ENCODE measurements at places on chromosomes 5 and 9.

GRCh38 chr5:180463216-180463900, 30.8 kb upstream of the CNOT6 start:
- no peak for DNase-seq

DNA sequence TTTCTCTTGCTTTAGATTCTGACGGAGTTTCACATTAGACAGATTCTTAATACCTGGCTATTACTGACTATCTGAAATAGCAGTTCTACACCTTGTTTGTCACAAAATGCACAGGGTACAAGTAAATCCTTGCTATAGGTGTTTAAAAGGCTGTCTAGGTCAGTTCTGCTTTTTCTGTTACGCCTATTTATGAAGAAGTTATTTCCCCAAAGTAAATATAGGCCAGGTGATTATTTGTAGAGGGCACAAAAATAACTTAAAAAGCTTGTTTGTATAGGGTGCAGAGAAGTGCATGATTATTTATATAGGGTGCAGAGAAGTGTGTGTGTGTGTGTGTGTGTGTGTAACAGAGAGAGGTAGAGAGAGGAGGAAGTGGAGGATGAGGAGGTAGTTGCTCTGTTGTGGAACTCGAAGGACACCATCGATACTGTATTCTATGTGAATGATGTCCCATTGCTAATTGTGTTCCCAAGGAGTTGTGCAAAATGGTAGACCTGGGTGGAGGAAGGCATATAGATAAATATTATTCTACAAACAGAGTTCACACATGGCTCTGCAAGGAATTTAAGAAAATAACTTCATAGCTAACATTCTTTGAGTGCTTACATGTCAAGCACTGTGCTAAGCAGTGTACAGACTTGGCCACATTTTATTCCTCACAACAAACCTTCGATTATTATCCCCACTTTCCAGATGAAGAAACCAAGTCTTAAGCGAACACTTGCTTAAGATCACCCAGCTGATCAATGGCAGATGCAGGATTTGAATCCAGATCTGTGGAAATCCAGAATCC, 96.3 kb upstream of the EQTN start:
- no peak for DNase-seq

DNA sequence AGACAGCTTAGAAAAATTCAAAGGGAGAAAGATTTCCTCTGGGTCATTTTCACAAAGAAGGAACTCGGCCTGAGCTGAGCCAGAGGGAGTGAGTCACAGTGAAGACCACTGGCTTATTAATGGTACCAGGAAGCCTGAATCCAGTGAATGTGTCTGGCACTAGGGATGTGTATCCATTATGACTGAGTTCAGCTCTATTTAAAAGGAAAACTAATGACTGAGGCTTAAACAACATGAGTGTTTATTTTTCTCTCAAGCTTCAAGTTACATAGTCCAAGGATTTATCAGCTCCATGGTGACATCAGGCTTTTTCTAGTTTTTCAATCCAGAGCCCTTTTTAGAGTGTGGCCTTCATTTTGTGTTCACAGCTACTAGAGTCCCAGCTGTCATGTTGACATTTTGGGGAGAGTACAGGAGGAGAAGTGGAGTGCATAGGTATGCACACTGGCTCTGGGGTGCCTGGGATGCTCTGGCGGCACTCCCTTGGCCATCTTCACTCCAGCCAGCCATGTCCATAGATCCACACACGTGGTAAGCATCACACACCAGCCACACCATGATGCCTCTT, 159.5 kb upstream of the ERCC6L2 start:
- no peak for DNase-seq

DNA sequence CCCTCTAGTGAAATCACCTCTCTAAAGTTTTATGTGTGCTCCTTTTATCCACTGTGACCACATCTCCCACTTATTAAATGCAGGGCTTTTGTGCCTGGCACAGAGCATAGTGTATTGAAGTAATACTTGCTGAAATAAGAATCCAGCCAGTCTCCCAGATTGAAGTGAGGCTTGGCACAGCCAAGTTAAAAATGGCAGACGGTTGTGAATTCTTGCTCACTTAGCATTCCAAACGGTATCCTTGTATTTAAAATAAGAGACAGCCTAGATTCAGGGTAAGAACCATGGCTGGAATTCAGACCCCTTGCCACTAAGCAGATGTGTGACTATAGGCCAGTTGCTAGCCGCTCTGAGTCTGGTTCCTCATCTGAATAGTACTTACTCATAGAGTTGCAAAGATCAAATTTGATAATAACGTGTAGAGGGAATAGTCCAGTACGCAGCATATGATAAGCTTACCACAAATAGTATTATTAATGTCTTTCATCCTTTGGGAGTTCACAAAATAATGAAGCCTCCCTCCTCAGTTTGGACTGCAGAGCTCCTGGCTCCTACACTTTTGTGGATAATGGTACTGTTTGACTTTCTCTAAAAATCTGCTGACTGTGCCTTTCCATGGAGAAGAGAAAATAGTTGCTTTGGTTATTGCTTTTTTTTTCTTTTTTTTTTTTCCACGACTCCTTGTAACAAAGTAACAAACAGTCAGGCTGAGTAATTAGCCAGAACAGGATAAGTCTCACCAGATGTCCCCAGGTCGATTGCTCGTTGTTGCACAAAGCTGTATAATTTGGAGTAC, 51.5 kb downstream of the FGF1 start:
- DNase-seq, result no peak

DNA sequence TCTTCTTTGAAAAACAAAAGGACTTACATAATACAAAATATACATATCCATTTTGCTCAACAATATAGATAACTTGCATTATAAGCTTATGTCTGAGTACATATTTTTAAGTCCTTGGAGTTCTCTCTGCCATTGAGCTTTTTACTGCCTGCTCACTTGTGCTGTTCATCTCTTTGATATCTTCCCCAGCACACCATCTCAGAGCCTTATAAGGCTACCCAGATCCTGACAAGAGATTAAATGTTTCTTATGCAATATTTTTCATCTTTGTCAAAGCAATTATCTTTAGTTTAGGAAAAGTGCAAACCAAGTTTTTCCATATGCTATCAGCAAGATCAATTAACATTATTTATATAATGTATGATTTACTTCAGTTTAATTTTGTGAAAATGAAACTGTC, 60.7 kb upstream of the ITGA1 start:
- no peak for DNase-seq

DNA sequence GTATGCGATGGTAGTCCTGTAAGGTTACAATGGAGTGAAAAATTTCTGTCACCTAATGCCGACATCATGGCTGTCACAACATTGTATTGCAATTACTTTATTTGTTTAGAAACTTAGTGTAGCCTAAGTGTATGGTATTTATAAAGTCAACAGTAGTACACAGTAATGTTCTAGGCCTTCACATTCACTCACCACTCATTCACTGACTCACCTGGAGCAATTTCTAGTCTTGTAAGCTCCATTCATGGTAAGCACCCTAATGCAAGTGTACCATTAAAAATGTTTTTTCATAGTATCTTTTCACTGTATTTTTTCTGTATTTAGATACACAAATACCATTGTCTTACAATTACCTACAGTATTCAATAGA, 58.5 kb downstream of the ATP10B start:
- DNase-seq, result no peak

DNA sequence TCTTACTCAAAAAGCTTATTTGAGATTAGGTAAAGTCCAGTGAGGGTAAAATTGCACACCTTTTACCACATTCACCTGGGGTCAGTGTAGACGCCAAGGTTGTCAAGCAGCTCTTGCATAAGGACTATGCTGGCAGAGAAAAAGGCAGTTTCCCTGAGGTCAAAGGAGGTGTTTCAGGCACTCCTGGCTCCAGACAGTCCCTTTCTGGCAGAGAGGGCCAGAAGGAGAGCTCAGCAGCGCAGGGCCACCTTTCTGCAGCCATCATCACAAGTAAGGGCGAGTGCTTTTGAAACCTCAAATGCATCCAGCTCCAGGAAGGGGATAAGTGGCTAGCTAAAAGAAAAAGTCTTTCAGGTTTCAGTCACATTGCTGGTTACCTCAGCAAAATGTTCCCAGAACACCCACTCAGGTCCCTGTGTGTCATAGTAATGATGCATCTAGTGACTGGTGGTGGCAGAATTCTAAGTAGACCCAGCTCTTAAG, 16.7 kb upstream of the IL13 start:
- DNase-seq, result no peak

GRCh38 chr9:116998305-116998704, 311.2 kb downstream of the TRIM32 start:
- DNase-seq, result no peak

- no peak for DNase-seq
These were observed 15.3 kb upstream of the KLF4 start for GRCh38 chr9:107504585-107505455.

- no peak for DNase-seq
These were observed 5.4 kb downstream of the TNFSF8 start for GRCh38 chr9:114925039-114925438.

DNA sequence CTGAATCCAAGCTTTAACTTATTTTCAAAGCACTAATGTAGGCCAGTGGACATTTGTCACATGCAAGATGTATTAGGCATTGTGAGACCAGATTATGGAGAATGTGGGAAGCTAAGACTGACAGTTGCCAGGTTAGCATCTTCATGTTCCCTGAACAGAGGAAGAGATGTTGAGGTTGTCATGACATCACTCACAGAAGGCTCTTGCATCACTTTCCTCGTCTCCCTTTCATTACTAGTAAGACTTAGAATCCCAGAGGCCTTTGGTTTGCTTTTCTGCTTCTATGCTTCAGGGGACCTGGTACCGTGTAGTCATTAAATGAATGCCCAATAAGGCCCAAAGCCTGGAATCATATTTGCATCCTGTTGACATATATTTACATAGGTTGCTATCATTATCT, 76.4 kb upstream of the RPS23 start:
- no peak for DNase-seq

DNA sequence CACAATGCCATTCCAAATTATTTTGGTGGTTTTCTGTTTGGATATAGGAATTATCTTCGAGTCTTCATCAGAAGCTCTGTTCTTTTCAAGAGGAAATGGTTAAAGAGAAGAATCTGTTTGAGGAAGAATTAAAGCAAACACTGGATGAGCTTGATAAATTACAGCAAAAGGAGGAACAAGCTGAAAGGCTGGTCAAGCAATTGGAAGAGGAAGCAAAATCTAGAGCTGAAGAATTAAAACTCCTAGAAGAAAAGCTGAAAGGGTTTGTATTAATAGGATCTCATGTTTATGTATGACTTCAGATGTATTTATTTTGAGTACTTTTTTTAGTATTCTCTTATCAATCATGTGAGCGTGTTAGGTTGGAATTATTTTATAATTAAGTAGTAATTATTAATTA, 15.0 kb downstream of the HMMR start:
- no peak for DNase-seq

- DNase-seq, result no peak
These were observed 114.6 kb upstream of the ADAMTSL1 start for GRCh38 chr9:18359335-18359734.

DNA sequence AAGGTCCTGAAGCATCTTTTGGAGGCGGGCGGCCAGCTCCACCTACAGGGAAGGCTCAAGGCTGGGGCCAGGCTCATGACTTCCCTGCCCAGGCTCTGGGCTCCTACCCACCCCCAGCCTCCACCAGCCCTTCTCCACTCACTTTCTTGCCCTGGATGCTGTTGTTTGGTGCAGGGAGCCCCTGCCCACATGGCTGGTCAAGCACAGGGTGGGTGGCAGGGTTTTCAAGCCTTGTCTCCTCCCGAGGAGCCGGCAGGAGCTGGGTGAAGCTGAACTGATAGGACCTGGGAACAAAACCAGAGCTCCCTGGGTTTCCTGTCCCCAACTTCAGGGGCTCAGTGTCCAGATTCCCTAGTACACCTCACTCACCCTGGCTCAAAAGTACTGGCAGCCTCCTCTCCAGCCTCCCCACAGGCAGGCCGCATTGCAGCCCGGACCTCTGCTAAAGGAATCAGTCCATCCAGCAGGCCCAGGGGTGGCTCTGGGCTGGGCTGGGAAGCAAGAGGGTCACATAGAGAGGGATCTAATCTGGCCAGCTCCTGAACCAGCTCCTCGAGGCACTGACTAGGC, 6.9 kb downstream of the SHROOM1 start:
- DNase-seq, result no peak

DNA sequence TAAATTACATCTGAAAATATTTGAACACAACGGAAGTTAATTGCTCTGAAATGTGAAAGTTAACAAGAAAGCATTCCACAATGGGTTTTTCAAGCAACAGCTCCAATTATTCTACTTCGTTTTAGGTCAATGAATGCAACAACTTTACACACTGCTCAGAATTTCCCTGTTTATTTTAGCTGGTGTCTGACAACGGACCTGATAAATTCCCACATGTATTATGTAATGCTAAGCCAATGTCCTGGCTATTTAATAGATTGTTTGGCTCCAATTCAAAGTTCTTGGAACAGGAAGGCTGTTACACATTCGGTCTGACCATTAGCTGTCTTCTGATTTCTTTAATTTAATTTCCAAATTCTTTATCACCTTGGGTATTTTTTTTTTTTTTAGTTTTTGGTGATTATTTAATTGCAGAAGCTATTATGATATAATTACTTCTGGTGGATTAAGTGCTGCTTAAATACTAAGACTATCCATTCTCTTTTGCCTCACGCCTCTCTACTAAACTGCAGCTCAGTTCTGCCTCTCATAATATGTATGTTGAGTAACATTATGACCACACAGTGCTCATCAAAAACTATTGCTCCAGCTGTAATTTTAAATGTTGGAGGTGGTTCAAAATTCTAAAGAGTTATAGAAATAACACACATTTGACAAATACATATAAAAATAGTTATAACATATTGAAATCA, 57.9 kb downstream of the MEF2C start:
- DNase-seq, result no peak

GRCh38 chr9:33159777-33160127, 7.4 kb downstream of the B4GALT1 start:
- DNase-seq, result peak; percentile 65

DNA sequence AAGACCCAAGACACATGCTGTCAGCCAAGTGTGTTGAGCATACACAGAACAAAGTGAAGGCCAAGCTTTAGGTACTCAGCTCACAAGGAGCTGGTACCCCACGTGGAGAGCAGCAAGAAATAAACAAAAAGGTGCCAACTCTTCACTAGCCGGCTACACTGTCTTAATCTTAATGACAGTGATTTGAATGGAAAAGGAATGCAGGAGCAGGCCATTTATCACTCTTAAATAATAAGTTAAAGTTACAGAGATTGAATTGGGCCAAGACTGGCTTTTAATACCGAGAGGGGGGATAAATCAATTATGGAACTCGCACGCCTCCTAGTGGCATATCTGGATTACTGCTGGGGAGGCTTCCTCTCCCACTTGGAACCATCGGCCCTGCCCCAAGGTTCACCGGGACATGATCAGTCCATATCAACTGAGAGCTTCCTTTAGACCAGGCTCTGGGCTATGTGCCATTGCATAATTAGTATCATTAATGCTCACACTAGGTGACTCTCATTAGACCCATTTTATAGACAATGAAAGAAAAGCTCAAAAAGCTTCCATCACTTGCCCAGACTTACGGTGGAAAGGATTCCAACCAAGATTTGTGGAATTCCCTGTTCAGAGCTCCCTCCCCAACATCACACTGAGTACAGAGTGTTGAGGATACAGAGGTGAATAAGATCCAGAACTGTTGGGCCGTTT, 94.0 kb downstream of the ACTL7B start:
- no peak for DNase-seq

DNA sequence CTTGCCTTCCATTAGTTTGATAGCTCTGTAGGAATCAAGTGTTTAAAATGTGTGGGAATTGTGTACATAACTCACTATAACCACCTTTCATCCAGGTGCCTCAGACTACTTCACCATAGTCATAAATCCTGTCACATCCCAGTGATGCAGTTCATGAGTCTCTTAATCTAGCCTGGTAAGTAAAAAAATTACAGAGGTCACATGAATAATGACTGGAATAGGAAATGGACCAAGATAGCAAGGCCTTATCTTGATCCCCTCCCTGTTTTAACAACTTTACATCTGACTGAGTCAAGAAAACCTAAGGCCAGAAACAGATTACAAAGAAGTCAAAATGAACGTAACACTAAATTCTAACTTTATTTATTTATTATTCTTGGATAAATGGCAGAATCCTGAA, 1.5 kb upstream of the RNF145 start:
- DNase-seq, result no peak

Measured in effector memory CD8-positive, alpha-beta T cell (primary cell).